Left ventricle myocardium superior (tissue), 1 donor: ENCODE measurements at places on chromosomes 12 and 14. TPM values are rescaled to one million over a fixed set of nuclear protein-coding genes. Genes with fewer than 3 reads are reported as not detected.

DNA sequence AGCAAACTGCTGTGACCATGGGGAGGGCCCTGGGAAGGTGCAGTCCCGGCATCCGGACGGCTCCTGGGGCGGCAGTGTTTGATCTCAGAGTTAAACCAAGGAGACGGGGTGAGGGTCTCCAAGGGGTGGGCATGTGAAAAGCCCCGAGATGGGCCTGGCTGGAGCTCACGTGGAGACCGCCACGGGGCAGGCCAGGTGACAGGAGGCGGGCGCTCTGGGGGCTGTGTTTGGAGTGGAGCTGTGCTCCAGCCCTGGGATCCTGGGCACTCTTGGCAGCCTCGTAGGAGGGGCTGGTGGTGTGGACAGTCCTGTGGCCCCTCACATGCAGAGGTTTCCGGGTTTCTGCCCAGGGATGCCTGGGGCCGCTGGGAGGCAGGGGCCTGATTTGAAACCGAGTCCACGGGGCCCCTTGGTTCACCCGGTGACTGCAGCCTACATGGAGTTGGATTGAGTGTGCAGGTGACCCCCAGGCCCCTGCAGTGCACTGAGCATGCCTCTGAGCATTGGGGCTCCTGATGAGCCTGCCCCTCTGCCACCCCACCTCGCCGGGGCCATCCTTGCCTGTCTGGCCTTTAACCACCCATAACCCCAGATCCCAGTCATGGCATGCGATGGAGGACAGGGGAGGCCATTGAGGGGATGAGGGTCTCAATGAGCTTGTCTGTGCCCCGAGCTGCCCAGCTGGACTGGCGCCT, 8.4 kb downstream of the KIF26A start:
- DNase-seq: no peak

The SUOX gene
- total RNA-seq: 27.9 TPM

The ATL1 gene
- total RNA-seq: 1.0 TPM

DNA sequence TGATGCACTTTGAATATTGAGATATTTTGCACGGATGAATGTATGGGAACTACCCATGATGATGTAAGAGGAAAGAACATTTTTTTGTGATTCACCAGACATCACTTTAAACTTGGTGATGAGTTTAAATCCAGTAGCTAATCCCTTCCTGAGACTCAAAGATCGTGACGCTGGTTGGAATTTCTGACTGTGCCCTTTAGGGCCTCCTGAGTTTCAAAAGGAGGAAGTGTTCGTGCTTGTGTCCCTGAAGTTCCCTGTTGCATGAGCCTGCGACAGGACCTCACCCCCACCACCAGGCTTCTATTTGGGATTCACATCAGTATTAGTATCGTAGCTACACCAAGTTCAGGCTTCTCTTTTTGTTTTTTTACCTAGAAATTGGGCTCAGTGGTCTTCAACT, 18.6 kb upstream of the RIN3 start:
- no peak for DNase-seq

DNA sequence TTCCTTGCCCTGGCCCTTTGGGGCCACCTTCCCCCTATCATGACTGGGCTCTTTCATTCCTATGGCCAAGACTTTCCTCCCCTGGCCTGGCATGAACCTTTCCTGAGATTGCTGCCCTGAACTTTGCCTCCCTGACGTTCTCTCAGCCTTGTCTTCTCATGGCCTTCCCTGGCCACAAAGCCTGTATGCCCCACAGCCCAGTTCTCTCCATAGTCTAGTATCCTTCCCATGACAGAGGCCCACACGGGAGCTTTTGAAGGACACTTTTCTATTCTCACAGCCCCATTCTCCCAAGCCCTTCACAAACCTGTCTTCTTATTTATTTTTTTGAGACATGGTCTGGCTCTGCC, 4.5 kb upstream of the RNU7-1 start:
- no peak for DNase-seq

DNA sequence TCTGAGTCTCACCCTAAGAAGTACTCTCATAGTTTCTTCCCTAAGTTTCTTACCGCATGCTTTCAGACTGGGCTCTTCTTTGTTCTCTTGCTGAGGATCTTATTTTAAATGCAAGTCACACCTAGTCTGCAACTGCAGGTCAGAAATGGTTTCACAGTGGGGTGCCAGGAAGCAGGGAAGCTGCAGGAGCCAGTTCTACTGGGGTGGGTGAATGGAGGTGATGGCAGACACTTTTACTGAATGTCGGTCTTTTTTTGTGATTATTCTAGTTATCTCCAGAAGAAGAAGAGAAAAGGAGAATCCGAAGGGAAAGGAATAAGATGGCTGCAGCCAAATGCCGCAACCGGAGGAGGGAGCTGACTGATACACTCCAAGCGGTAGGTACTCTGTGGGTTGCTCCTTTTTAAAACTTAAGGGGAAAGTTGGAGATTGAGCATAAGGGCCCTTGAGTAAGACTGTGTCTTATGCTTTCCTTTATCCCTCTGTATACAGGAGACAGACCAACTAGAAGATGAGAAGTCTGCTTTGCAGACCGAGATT, 1.7 kb downstream of the FOS start:
- DNase-seq: no peak

The FITM1 gene
- total RNA-seq: 140 TPM

The NUBPL gene
- 32.6 TPM for total RNA-seq

The CCDC175 gene
- not detected for total RNA-seq

GRCh38 chr12:132447731-132448462, 42.1 kb upstream of the FBRSL1 start:
- DNase-seq: no peak

GRCh38 chr12:9741726-9742125, 8.8 kb upstream of the CLECL1 start:
- DNase-seq: no peak

DNA sequence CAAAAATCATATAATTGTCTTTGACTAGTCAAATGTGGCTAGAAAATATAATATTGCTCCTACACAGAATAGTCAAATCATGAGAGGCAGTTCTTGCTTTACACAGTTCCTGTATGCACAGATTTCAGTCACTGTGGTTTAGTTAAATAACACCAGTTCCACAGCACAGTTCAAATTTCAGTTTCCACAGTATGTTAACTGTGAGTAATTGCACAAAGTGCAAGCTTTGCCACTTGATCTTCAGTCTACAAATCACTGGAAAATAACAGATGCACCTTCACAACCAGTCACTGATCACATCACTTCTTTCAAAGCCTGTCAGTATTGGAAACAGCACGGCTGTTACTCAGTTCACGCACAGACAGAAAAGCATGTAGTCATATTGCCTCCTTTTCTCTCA, 38.7 kb downstream of the KCNH5 start:
- DNase-seq: no peak

The ARID2 gene
- total RNA-seq: 17.2 TPM

The ACOT6 gene
- total RNA-seq: not detected

The GPRC5A gene
- 1.9 TPM for total RNA-seq

DNA sequence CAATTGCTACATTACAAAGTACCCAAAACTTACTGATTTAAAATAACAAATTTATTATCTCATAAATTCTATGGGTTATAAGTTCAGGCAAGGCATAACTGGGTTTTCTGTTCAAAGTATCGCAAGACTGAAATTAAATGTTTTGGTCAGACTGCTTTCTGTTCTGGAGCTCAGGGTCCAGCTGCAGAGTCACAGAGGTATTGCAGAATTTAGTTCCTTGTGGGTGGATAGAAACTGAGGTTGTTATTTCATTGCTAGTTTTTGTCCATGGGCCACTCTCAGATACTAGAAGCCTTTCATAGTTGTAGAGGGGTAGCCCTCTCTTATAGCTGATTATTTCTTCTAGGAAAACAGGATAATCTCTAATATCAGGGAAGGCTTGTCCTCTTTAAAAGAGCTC, 467.9 kb downstream of the TRHDE start:
- DNase-seq: no peak

DNA sequence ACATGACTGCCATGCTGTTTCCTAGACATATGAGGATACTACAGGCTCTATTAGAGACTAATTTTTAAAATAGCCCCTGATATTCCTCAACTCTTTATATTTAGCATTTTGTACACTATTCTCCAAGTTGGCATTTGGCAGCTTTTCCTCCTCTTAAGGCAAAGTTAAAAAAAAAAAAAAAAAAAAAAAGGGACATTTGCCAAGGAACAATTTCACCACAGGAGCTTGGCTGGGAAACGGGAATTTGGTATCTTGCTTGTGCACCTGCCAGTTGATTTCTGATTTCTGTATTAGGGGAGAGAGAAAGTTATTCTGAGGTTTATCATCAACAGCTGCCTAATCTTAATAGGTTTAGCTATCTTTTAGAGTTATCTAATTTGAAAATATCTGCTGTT, 87.2 kb downstream of the CAND1 start:
- DNase-seq: no peak

GRCh38 chr12:71950404-71950803, 11.8 kb downstream of the TPH2 start:
- DNase-seq: no peak

The IRAK3 gene
- 5.3 TPM for total RNA-seq

GRCh38 chr12:100141666-100141997, 1.0 kb downstream of the BLTP3B start:
- DNase-seq: no peak

- DNase-seq: no peak
These were observed 931.9 kb upstream of the TMEM132C start for GRCh38 chr12:127334912-127335644.

- no peak for DNase-seq
These were observed 423.5 kb upstream of the SOX5 start for GRCh38 chr12:24373004-24373403.

DNA sequence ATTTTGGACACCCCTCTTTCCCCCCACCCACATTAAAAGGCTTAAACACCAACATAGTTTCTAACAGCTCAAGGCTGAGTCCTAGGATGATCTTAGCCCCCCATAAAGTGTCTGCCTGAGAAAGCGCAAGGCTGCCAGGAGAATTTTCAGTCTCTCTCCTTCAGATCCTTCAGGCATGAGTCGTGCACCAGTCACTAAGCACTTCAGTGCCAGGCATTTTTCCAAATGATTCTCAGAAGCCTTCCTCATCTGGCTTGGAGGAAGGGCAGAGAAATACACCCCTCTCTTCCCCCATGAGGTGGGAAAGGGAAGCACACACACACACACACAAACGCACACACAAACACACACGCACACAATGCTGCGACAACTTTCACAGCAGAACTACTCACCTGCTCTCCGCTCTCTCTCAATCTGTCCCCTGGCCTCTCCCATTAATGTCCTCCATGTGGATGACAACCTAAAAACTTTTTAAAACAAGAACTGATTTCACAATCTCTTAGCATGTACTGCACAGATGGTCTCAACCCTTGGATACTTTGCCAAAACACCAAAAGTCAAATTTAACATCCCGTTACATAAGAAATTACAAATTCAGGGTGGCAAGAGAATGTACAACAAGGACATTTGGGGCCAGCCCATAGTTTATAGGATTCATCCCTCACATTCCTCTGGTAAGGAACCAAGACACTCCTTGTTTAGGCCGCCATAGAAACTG, 49.8 kb downstream of the CKAP4 start:
- no peak for DNase-seq

The PIANP gene
- 0.25 TPM for total RNA-seq
